ENCODE measurements at places on chromosomes 13 and 19.

GRCh38 chr19:40791996-40792395 is 7.0 kb upstream of the EGLN2 start:
- no peak for DNase-seq

DNA sequence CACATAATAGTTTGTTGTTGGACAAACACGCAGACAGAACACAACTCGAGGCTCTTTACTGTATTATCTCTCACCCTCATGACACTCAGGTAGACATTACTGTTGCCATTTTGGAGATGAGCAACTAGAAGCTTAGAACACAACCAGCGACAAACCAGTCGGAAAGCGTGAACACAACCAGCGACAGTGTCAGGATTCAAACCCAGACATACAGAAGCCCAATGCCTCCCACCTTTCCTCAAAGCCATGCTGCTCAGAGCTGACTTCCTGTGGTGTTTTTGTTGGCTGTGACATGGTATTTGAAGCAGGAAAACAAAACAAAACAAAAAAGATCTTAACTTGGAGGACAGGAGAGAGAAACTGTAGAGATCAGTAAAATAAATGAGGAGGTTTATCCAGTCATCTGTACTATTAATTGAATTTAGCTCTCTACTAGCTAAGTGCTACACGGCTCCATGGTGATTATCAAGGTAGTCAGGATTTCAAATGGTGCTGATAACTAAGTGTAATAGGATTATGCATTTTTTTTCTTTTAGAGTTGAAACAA is 92.1 kb downstream of the STARD13 start:
- DNase-seq, result no peak

DNA sequence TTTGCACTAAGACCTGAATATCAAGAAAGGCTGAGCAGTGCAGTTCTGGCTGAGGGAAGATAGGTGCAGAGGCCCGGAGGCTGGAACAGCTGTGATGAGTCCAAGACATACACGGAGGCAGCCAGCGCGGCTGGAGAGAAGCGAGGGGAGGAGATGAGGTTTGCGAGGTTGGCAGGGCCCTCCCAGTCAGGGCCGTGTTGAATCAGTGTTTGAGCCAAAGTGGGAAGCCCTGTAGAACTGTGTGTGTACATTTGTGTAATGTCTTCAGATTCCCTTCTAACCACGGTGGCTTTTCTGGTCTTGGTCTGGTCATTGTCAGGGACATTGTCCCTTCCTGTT is 34.9 kb downstream of the PAK4 start:
- no peak for DNase-seq

GRCh38 chr19:24159707-24160106 is 72.7 kb downstream of the ZNF254 start:
- DNase-seq, result no peak

GRCh38 chr13:48976576-48977285 is 1.0 kb downstream of the FNDC3A start:
- peak; percentile 88 for DNase-seq

Data from vagina (tissue), 2 donors.